ENCODE measurements at places on chromosomes 3 and 15. TPM values are rescaled to one million over a fixed set of nuclear protein-coding genes. Genes with fewer than 3 reads are reported as not detected.
A peak's percentile ranks its signal among the peaks of the same experiment; 100 is the strongest.

- no peak overlapping the region for H3K27ac ChIP-seq
- no peak for DNase-seq
- no peaks in the 10 kb centered on the region for H3K4me1 ChIP-seq
- no peaks in the 10 kb centered on the region for H3K36me3 ChIP-seq
- H3K4me3 ChIP-seq = no peak overlapping the region
- peaks cover 8% of the 10 kb centered on the region for H3K27me3 ChIP-seq
Observed at GRCh38 chr3:124486324-124486723, 243.9 kb upstream of the UMPS start.

DNA sequence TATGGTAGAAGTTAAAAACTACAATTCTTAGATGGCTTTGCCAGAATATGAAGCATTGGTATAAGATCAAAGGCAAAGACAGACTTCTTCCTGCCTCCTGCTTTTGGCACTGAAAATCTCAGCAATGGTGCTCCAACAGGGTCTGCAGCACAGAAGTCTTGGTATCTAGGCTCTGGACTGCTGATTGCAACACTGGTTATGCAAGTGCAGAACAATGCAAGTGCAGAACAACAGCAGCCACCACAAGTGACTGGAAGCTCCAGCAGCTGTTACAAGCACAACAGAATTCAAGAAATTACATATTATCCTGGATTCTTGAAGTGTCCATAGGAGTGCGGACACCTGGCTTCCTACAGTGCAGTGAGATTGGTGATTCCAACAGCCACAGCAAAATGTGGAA lies 33.7 kb downstream of the ZBTB20 start:
- no peak overlapping the region for H3K4me3 ChIP-seq
- H3K27me3 ChIP-seq = no peaks in the 10 kb centered on the region
- H3K36me3 ChIP-seq = no peaks in the 10 kb centered on the region
- no peak for DNase-seq
- no peaks in the 10 kb centered on the region for H3K4me1 ChIP-seq

GRCh38 chr15:70101459-70102113 lies 3.9 kb upstream of the TLE3 start:
- no peak overlapping the region for H3K4me3 ChIP-seq
- peaks cover 24% of the 10 kb centered on the region for H3K4me1 ChIP-seq
- peak overlapping the region; percentile 83 for H3K27ac ChIP-seq
- H3K36me3 ChIP-seq = no peaks in the 10 kb centered on the region
- DNase-seq = no peak
- H3K27me3 ChIP-seq = no peaks in the 10 kb centered on the region

GRCh38 chr3:138782755-138783154 lies 52.0 kb downstream of the PIK3CB start:
- H3K4me3 ChIP-seq = no peak overlapping the region
- peaks cover 4% of the 10 kb centered on the region for H3K4me1 ChIP-seq
- no peaks in the 10 kb centered on the region for H3K27me3 ChIP-seq
- no peak overlapping the region for H3K27ac ChIP-seq
- H3K36me3 ChIP-seq = no peaks in the 10 kb centered on the region
- no peak for DNase-seq

GRCh38 chr15:101167753-101168462 lies 83.9 kb downstream of the CHSY1 start:
- H3K36me3 ChIP-seq = no peaks in the 10 kb centered on the region
- no peaks in the 10 kb centered on the region for H3K27me3 ChIP-seq
- peak; percentile 45 for DNase-seq
- H3K27ac ChIP-seq = peak overlapping the region; percentile 95
- peaks cover 44% of the 10 kb centered on the region for H3K4me1 ChIP-seq
- no peak overlapping the region for H3K4me3 ChIP-seq

- no peaks in the 10 kb centered on the region for H3K36me3 ChIP-seq
- no peak overlapping the region for H3K27ac ChIP-seq
- no peaks in the 10 kb centered on the region for H3K4me1 ChIP-seq
- no peak for DNase-seq
- no peaks in the 10 kb centered on the region for H3K27me3 ChIP-seq
Observed at GRCh38 chr3:16476636-16477035, 36.9 kb downstream of the RFTN1 start.

GRCh38 chr3:70856414-70857162 lies 544.1 kb upstream of the MDFIC2 start:
- DNase-seq = no peak
- no peaks in the 10 kb centered on the region for H3K4me1 ChIP-seq
- no peaks in the 10 kb centered on the region for H3K27me3 ChIP-seq
- no peak overlapping the region for H3K4me3 ChIP-seq
- no peaks in the 10 kb centered on the region for H3K36me3 ChIP-seq
- H3K27ac ChIP-seq = no peak overlapping the region

DNA sequence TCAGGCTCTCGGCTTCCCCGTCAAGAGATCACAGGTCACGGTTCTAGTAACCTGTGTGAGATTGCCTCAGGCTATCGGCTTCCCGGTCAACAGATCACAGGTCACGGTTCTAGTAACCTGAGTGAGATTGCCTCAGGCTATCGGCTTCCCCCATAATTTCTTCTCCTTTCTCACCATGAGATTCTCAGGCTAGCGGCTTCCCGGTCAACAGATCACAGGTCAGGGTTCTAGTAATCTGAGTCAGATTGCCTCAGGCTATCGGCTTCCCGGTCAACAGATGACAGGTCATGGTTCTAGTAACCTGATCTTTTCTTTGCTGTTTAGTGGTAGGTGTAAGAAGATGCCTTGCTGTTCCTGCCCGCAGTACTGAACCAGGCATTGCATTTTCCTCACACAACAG lies 418.2 kb upstream of the ZNF717 start:
- DNase-seq = no peak
- no peak overlapping the region for H3K27ac ChIP-seq
- H3K27me3 ChIP-seq = no peaks in the 10 kb centered on the region
- H3K4me3 ChIP-seq = no peak overlapping the region
- no peaks in the 10 kb centered on the region for H3K36me3 ChIP-seq

GRCh38 chr15:31070867-31071266 lies 30.7 kb downstream of the TRPM1 start:
- no peak overlapping the region for H3K27ac ChIP-seq
- H3K4me3 ChIP-seq = no peak overlapping the region
- no peaks in the 10 kb centered on the region for H3K36me3 ChIP-seq

GRCh38 chr3:42689421-42690014 lies 4.2 kb downstream of the KLHL40 start:
- H3K36me3 ChIP-seq = no peaks in the 10 kb centered on the region
- H3K27ac ChIP-seq = no peak overlapping the region
- no peaks in the 10 kb centered on the region for H3K27me3 ChIP-seq
- H3K4me1 ChIP-seq = no peaks in the 10 kb centered on the region
- H3K4me3 ChIP-seq = no peak overlapping the region
- DNase-seq = no peak

DNA sequence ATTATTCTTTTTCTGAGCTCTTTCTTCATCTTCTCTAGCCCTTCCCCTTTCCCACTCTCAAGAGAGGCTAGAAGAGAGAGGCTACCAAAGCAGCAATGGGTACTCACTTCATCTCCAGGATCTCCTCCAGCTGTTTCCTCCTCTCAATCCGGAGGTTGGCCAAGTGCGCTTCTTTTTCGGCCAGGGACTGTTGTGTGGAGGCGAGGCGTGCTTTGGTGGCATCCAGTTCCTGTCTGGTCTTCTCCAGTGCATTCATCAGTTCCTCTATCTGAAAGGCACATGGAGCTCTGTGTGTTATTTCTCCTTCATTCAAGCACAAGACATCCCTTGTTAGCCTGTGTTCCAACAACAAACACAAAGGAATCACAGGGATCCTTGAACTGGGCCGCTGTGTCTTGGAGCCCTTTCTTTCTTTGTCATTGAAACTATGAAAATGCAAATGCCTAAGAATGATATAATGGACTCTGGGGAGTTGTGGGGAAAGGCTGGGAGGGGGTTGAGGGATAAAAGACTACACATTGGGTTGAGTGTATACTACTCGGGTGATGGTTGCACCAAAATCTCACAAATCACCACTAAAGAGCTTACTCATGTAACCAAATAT lies 401.3 kb upstream of the WNT5A start:
- no peak overlapping the region for H3K27ac ChIP-seq
- no peaks in the 10 kb centered on the region for H3K36me3 ChIP-seq
- DNase-seq = no peak
- no peaks in the 10 kb centered on the region for H3K27me3 ChIP-seq

GRCh38 chr3:42550250-42550649 lies 31.5 kb downstream of the SEC22C start:
- H3K4me3 ChIP-seq = no peak overlapping the region
- H3K27ac ChIP-seq = no peak overlapping the region
- DNase-seq = no peak
- H3K4me1 ChIP-seq = no peaks in the 10 kb centered on the region
- peaks cover 8% of the 10 kb centered on the region for H3K36me3 ChIP-seq

DNA sequence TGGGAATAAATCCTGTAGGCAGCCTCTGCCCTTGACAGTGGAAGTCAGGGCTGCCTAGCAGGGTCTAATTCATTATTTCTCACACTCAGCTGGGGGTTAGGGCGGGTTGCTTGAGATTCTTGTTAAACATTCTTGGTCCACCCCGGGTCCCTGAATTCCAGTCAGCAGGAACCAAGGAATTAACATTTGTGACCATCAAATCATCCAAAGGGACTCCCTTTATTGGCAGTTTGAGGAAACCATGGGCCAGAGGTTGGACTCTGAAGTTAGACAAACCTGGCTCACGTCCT lies 122.8 kb downstream of the EEFSEC start:
- no peak overlapping the region for H3K27ac ChIP-seq
- H3K27me3 ChIP-seq = no peaks in the 10 kb centered on the region
- no peak overlapping the region for H3K4me3 ChIP-seq
- DNase-seq = no peak
- peaks cover 4% of the 10 kb centered on the region for H3K4me1 ChIP-seq

- no peaks in the 10 kb centered on the region for H3K27me3 ChIP-seq
- no peak overlapping the region for H3K27ac ChIP-seq
- no peak overlapping the region for H3K4me3 ChIP-seq
- no peaks in the 10 kb centered on the region for H3K4me1 ChIP-seq
Observed at GRCh38 chr3:113783463-113783862, 36.6 kb downstream of the ATP6V1A start.

- no peak for DNase-seq
- H3K27ac ChIP-seq = no peak overlapping the region
- H3K27me3 ChIP-seq = peaks cover 5% of the 10 kb centered on the region
- no peaks in the 10 kb centered on the region for H3K36me3 ChIP-seq
- H3K4me1 ChIP-seq = no peaks in the 10 kb centered on the region
- no peak overlapping the region for H3K4me3 ChIP-seq
Observed at GRCh38 chr15:74147051-74147450, 16.7 kb downstream of the ISLR2 start.

Gene ZNF639
- 56.1 TPM for total RNA-seq

Gene LTF
- not detected for total RNA-seq

Gene SI
- total RNA-seq = not detected

Gene ATP8B4
- total RNA-seq = not detected

Gene ZNF502
- total RNA-seq = not detected

Gene SUCNR1
- total RNA-seq = not detected

Gene PLA1A
- total RNA-seq = not detected

Gene KLHL6
- total RNA-seq = 0.03 TPM

Gene FILIP1L
- total RNA-seq = 3.2 TPM

Gene AGBL1
- not detected for total RNA-seq

Measured in Panc1 (cell line).